ENCODE measurements at places on chromosomes 1 and 21.

DNA sequence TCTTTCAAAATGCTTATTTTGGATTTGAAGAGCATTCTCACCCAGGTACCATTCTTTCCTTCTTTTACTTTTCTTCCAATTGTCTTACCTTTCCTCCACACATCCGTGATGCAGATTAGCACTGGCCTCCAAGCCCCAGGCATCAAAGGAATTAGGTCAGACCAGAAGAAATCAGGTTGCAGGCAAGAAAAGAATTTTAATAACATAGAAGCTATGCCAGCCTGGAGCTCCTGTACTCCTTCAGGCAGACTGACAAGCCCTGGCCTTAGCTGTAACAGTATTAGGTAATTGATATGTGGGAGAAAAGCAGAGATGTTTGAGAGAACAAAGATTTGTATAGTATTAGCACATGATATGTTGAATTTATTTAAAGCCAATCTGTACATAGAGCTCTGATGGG is 390.4 kb upstream of the ADGRL2 start:
- no peak for DNase-seq

DNA sequence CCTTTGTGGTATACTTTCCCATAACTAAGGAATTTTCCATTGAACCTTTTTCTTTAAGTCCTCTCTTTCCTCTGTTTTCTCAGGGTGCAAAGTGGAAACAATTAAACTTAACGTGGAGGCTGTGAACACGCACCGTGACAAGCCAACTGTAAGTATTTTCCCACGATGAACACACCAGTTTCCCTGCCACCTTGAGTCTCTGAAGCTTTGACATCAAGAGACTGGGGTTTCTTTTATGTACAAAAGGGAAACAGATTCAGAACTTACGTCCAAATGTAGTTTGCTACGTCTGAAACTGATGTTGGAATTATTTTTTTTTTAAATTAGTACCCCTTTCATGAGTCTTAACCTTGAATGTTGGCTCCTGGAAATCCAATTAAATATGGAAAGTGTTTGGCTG is 17.2 kb upstream of the C4BPB start:
- DNase-seq: no peak

DNA sequence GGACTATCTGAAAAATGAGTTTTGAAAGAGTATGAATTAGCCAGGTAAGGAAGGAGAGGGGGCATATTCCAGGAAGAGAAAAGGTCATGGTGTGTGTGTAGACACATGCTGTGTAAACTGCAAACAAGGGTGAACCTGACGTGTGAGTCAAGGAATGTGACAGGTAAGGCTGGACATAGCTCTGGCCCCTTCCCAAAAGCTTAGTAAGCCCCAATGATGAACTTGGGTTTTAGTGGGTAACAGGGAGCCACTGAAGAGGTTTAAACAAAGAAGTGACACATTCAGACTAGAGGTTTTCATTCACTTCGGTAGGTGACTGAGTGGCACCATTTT is 36.7 kb downstream of the EGLN1 start:
- no peak for DNase-seq

- DNase-seq: no peak
These were observed 287.7 kb downstream of the NEGR1 start for GRCh38 chr1:71994646-71995045.

DNA sequence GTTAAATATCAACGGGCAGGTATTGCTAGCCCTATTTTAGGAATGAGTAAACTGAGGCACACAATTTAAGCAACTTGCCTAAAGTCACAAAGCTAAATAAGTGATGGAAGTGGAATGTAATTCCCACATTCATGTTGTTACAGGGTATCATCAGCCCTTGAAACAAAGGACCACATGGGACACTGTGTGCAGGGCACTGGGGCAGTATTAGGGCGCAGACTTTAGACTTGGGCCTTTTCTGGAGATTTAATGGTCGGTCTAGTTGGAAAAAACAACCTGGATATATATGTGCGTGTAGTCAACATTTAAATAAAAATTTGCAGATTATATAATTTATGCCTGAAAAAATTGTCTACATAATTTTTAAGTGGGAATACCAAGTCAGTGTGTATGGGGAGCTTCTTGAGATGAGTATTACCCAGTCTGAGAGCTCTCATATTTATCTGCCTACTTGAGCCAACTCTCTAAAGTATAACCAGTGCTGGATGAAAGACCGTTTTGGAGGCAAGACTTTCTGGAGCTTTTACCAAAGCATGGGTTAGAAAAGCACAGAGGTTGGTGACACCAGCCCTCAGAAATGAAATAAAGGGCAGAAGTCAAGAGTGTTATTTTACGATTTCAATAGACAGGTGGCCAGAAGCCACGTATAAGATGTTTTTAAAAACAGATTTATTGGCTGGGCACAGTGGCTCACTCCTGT is 1.6 kb downstream of the KDM1A start:
- DNase-seq: no peak

GRCh38 chr1:87730274-87731216 is 401.9 kb downstream of the LMO4 start:
- no peak for DNase-seq

DNA sequence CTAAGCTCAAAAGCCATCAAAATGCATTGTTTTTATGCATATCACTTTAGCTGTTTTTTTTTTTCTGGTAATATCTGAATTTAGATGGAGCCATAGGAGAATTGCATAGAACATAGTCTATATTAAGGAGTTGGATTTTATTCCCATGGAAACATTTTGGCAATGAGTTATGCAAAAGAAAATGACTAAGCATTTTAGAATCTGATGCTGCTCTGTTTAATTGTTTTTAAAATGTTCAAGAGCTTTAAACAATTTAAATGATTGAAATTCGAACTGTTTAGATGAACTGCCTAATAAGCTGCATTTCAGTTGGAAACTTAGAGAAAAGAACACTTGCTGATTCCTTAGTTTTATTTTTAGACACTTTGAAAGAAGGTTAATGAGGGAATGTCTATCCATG is 1531.5 kb upstream of the B3GALT2 start:
- DNase-seq: no peak

- DNase-seq: no peak
These were observed 93.0 kb upstream of the PBX1 start for GRCh38 chr1:164466001-164466421.

- no peak for DNase-seq
These were observed 213.0 kb downstream of the LMX1A start for GRCh38 chr1:165143437-165144065.

- DNase-seq: no peak
These were observed 217.1 kb downstream of the KCNJ6 start for GRCh38 chr21:37699024-37699775.

- DNase-seq: no peak
These were observed 157.7 kb downstream of the TRIM33 start for GRCh38 chr1:114353262-114353661.

GRCh38 chr1:221994274-221994698 is 252.4 kb upstream of the DUSP10 start:
- DNase-seq: peak; percentile 70

- DNase-seq: no peak
These were observed 26.4 kb downstream of the AGO4 start for GRCh38 chr1:35834218-35834617.

DNA sequence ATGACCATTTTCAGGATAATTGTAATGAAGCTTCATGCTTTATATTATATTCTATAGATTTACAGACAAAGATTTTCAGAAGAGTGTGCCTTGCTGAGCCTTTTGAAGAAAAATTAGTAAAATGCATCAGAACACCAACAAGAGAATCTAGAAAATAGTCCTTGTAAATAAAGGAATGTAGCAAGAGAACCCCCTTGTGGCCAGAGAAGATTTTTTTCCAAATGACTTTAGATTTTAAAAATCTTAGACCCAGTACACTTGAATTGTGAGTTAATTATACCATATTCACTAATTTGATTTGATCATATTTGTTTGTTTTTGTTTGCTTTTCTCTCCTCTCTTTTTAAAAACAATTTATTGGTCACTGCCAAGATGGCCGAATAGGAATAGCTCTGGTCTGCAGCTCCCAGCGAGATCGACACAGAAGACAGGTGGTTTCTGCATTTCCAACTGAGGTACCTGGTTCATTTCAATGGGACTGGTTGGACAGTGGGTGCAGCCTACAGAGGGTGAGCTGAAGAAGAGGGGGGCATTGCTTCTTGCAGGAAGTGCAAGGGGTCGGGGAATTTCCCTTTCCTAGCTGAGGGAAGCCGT is 12.8 kb upstream of the IFI44L start:
- DNase-seq: no peak

DNA sequence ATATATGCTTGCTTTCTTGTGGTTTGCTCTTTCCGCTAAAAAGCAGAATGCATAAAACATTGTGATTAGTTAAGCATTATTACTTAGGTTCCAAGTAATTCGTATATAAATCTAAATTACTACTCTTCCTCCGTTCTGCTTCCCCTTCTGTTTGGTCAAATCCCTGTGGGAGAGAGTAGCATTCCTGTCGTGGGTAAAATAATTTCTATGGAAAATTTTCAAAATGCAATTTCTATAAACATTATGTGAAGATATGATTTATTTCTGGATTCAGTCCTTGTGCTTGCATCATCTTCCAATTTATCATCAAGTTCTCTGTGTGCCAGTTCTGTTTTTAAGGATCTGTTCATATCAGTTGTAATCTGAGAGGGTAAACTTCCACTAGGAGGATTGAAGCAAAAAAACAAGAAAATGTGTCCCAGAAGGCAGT is 7.2 kb upstream of the WARS2 start:
- DNase-seq: no peak

DNA sequence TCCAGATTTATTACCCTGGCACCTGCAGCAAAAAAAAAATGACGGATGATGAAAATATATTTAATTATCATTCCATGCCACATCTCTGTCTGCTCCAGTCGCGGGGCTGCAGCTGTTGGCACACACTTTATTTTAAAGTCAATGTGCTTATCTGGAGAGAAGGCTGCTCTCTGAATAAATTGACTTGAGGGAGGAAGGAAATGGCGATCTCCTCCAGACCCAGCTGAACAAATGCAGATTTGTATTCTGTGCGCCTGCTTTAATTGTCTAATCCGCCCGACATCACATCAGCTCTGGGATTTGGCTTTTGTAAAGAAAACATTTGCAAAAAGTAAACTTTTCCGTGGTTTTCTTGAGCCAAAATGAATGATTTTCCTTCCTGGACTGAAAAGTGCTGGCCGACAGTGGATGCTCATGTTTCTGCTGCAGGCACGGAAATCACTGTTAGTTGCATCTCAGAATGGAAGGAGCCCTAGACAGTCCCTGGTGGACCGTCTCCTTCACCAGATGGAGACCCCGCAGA is 150.2 kb downstream of the CAMTA1 start:
- no peak for DNase-seq

DNA sequence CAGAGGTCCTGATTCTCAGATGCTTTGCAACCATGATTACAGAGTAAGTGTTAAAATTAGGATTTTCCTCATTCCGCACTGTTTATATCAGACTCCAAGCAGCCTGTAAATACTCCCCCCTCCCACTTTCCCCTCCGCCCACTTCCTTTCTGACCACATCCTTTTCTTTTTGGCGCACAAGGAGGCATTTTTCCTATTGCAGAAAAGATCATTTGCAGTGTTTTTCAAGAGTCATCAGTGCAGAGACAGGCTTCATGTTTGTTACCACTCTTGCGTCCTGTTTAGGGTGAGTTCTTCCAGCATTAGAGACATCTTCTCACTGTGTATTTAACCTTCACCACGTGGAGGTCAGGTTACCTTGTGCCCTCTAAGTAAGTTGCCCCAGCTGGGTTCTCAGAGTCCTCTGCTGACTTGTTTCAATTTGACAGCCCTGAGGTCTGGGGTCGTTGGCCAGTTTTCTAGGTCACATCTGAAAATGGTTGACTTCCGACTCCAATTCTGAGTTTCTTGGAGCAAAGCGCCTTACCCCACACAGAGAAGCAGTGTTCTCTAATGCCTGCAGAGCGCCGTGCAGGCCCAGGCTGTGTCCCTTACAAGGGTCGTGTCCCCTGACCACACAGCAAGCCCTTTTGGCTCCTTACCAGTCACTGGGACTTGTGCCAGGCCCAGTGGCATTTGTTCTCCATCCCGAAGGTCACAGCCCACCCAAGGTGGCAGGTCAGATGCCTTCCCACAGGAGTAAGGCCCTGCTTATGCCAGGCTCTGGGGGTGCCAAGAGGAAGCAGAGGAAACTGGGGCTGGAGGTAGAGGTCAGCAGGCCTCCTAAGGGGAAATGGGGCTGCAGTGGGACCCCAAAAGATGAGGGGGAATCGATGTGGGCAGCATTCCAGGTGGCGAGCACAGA is 85.6 kb downstream of the FAM78B start:
- no peak for DNase-seq

DNA sequence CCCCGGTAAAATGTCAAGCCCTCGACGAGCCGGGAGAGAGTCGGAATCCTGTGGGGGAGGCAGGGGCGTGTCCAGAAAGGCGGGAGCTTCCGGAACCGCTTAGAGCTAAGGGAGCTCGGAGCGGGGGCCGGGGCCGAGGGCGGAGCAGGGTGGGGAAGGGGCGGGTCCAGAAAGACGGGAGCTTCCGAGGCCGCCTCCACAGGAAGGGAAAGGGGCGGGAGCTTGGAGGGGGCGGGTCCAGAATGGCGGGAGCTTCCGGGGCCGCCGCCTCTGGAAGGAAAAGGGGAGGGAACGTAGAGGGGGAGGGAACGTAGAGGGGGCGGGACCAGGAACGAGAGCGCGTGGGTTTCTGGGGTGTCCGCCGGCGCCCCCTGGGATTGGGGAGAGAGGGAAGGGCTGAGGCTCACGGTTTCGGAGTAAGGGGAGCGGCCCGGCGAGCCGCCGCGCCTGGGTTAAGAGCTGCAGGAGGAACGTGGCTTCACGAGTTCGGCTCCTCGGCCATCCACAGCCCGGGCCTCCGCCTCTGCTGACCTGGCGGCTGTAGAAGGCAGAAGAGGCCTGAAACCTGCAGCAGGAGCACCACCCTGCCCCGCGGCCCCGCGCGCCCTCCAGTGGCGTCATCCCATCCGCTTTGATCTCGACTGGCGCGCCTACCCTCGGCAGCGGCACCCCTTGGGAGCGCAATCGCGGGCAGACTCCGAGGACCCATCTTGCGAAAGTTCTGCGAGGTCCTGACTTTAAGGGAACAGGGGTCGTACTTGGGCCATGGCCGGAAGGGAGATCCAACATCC is 23.0 kb upstream of the HPDL start:
- peak; percentile 98 for DNase-seq

- DNase-seq: no peak
These were observed 494 bp downstream of the NT5C1A start for GRCh38 chr1:39671433-39671792.

DNA sequence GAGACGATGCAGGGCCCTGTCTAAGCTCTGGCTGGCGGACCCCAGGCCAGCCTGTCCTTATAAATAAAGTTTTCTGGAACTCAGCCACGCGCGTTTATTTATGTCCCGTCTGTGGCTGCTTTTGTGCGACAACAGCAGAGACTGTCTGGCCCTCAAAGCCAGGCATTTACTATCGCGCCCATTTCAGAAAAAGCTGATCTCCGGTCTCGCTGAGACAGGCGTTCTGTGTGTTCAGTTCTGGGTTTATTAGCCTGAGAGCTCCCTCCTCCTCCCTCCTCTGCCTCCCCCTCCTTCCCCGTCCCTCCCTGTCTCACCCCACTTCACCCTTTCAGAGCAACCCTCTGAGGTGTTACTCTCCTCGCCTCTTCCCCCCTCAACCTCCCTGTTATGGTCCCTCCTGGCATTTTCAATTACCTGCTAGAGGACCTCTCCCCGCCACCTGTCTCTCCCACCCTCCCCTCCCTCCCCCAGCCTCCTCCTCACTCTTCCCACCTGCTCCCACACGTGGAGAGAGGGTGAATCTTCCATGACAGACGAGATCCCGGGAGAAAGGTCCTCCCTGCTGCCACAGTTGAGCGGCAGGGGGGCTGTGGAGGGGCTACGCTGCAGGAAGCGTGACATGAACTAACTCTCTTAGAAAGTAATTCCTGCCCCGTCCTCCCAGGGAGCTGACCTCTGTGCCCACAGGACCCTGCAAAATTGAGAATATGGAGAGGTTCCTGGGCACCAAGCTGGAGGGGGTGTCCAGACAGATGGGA is 59.9 kb downstream of the SPSB1 start:
- no peak for DNase-seq

Data from T-helper 1 cell (primary cell).